Glutamatergic neuron (in vitro differentiated cells): ENCODE measurements at places on chromosomes 13 and 19.

- no peak for DNase-seq
Observed at GRCh38 chr13:39259371-39260140, 221.3 kb downstream of the NHLRC3 start.

DNA sequence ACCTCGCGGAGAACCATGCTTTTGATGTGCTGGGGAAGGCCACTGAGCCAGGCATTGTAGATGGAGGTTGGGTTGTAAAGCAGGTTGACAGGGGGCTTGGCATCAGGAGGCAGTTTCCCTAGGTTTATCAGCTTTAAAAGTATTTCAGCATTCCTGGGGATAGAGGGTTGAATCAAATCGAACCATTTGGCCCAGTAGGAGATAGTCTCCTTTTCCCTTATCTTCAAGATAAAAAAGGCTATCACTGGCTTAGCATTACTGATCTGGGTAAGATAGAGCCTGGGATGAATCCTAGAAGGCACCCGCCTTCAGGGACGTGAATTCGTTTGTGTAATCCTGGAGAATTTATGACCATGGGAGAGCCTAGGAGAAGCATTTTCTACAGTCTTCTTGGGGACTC is 30.6 kb downstream of the SLC6A16 start:
- no peak for DNase-seq

DNA sequence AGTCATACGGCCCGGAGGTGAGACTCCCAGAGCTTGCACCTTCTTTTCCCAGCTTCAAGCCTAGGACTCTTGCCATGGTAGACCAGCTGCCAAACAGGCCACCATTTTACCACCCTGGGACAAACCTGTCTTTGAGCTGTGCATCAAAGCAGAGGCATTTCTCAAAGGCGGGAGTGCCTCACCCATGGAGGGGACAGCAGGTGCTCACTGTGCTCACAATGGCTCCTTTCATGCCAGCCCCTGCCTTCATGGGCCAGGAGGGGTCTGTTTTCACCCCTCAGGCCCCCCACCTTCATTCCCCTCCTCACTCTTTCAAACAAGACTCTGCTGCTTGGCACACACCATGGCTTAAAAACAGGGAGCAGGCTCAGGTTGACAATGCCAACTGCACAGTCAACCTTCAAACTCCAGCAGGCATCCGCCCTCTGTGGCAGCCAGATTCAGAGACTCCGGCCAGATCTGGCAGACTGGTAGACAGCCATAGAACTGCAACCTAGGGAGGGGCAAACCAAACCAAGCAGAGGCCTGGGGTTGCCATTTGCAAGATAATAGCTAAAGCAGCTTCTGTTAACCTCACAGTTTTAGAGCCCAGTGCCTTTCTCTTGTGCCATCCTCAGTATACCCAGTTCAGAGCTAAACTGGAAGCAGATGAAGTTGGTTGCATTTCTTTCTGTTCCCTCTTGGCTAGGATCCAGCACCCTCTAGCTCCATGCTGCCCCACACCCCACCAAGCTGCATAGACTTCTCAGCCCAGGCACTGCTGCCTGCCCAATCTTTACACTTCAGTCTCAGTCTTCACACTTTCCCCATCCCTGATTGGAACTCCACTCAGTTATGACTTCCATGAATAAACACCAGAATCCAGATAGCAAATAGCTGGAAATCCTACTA is 93.9 kb upstream of the SPATA13 start:
- DNase-seq: no peak

GRCh38 chr19:46713781-46714443 is 3.0 kb downstream of the PRKD2 start:
- peak; percentile 80 for DNase-seq

- no peak for DNase-seq
Observed at GRCh38 chr13:95713651-95714050, 36.7 kb downstream of the DNAJC3 start.

GRCh38 chr19:41226874-41227390 is 7.9 kb downstream of the AXL start:
- DNase-seq: no peak
